WTC11 (cell line): ENCODE measurements at places on chromosomes 5 and 9.
A peak's percentile ranks its signal among the peaks of the same experiment; 100 is the strongest.

GRCh38 chr5:170636206-170636605, 132.4 kb downstream of the KCNIP1 start:
- H3K27ac ChIP-seq, result no peak overlapping the region; the same call in 1 of the 2 replicates
- H3K36me3 ChIP-seq, result no peaks in the 10 kb centered on the region
- H3K4me3 ChIP-seq, result no peak overlapping the region
- H3K27me3 ChIP-seq, result no peaks in the 10 kb centered on the region; the same call in 1 of the 2 replicates

- H3K36me3 ChIP-seq, result no peaks in the 10 kb centered on the region
- H3K4me1 ChIP-seq, result peaks cover 22% of the 10 kb centered on the region
- DNase-seq, result no peak
- no peak overlapping the region for H3K4me3 ChIP-seq
- H3K27me3 ChIP-seq, result peaks cover 48% of the 10 kb centered on the region
These were observed 459.6 kb downstream of the RAB3C start for GRCh38 chr5:59042201-59043055.

GRCh38 chr9:116172216-116172615, 18.6 kb downstream of the PAPPA start:
- H3K36me3 ChIP-seq, result no peaks in the 10 kb centered on the region
- H3K27me3 ChIP-seq, result peaks cover 16% of the 10 kb centered on the region
- H3K4me3 ChIP-seq, result no peak overlapping the region
- no peak overlapping the region for H3K27ac ChIP-seq
- H3K4me1 ChIP-seq, result no peaks in the 10 kb centered on the region

DNA sequence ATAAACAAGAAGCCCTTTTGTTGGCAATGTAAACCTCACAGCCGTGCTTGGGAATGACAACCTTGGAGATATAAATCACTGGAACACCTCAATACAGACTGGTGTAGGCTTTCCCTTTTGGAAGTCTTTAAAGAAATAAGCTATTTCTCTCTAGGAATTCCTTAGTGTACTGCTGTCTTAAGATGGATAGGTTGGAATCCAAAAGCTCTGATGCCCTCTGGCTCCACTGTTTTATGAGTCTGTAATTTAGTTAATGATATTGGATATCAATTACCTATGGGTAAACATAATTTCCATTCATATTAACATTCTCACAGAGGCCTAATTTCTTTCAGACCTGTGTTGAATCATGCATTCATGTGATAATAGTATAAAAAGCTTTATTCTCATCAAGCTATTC, 435.9 kb upstream of the MPDZ start:
- H3K4me3 ChIP-seq, result no peak overlapping the region
- no peaks in the 10 kb centered on the region for H3K27me3 ChIP-seq
- peaks cover 37% of the 10 kb centered on the region for H3K4me1 ChIP-seq
- DNase-seq, result no peak

GRCh38 chr9:109272045-109272444, 48.8 kb downstream of the EPB41L4B start:
- peaks cover 22% of the 10 kb centered on the region for H3K4me1 ChIP-seq
- H3K27ac ChIP-seq, result no peak overlapping the region
- H3K27me3 ChIP-seq, result no peaks in the 10 kb centered on the region
- H3K4me3 ChIP-seq, result no peak overlapping the region
- peaks cover 13% of the 10 kb centered on the region for H3K36me3 ChIP-seq

GRCh38 chr9:36744678-36745077, 172.0 kb downstream of the MELK start:
- DNase-seq, result no peak
- no peak overlapping the region for H3K4me3 ChIP-seq
- peaks cover 9% of the 10 kb centered on the region for H3K4me1 ChIP-seq
- H3K27ac ChIP-seq, result no peak overlapping the region
- peaks cover 16% of the 10 kb centered on the region for H3K27me3 ChIP-seq

DNA sequence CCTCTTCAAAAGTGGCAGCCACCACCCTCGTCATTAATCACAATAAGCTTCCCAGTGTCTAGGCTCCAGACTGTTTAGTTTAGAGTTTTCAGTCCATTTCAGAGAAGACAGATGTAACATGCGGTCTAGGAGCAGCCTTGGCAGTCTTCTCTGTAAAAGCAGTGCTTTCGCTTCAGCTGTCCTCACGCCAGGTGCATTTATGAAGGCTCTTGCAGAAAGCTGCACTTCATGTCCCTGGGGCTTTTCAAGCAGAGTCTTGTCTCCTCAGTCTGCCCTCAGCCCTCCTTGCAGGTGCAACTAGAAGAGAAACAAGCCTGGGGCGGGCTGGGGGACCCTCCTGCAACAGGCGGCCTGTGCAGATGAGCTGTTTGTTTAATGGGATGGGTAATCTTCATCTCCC, 281.9 kb downstream of the DRD1 start:
- H3K4me1 ChIP-seq, result no peaks in the 10 kb centered on the region
- no peak overlapping the region for H3K27ac ChIP-seq
- H3K36me3 ChIP-seq, result no peaks in the 10 kb centered on the region
- H3K4me3 ChIP-seq, result no peak overlapping the region
- DNase-seq, result no peak
- no peaks in the 10 kb centered on the region for H3K27me3 ChIP-seq

GRCh38 chr9:77954013-77954665, 77.5 kb downstream of the GNAQ start:
- no peak for DNase-seq
- H3K27ac ChIP-seq, result peak overlapping the region; percentile 55
- peaks cover 84% of the 10 kb centered on the region for H3K4me1 ChIP-seq
- no peak overlapping the region for H3K4me3 ChIP-seq
- H3K36me3 ChIP-seq, result no peaks in the 10 kb centered on the region

- H3K36me3 ChIP-seq, result no peaks in the 10 kb centered on the region
- H3K4me3 ChIP-seq, result no peak overlapping the region
- no peak for DNase-seq
- no peak overlapping the region for H3K27ac ChIP-seq
- H3K27me3 ChIP-seq, result peaks cover 72% of the 10 kb centered on the region
These were observed 45.7 kb downstream of the TMEM174 start for GRCh38 chr5:73218552-73219171.

DNA sequence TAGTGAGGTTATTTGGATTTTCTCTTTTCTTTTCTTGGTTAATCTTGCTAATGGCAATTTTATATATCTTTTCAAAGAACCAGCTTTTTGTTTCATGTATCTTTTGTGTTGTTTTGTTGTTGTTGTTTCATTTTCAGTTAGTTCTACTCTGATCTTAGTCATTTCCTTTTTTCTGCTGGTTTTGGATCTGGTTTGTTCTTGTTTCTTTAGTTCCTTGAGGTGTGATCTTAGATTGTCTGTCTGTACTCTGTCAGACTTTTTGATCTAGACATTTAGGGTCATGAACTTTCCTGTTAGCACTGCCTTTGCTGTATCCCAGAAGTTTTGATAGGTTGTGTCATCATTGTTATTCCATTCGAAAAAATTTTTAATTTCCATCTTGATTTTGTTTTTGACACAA, 399.7 kb downstream of the TLE1 start:
- no peaks in the 10 kb centered on the region for H3K27me3 ChIP-seq
- H3K4me3 ChIP-seq, result no peak overlapping the region
- H3K36me3 ChIP-seq, result no peaks in the 10 kb centered on the region

GRCh38 chr5:143923634-143924266, 111.8 kb downstream of the HMHB1 start:
- H3K36me3 ChIP-seq, result peaks cover 7% of the 10 kb centered on the region
- no peak for DNase-seq
- peak overlapping the region; percentile 85 for H3K27ac ChIP-seq
- H3K4me1 ChIP-seq, result peaks cover 48% of the 10 kb centered on the region
- no peak overlapping the region for H3K4me3 ChIP-seq
- no peaks in the 10 kb centered on the region for H3K27me3 ChIP-seq

- H3K27me3 ChIP-seq, result no peaks in the 10 kb centered on the region
- no peak overlapping the region for H3K27ac ChIP-seq
- DNase-seq, result no peak
- H3K4me1 ChIP-seq, result peaks cover 12% of the 10 kb centered on the region
- no peak overlapping the region for H3K4me3 ChIP-seq
These were observed 19.1 kb upstream of the EDIL3 start for GRCh38 chr5:84403773-84404172.

- H3K4me3 ChIP-seq, result no peak overlapping the region
- H3K27ac ChIP-seq, result no peak overlapping the region
- H3K36me3 ChIP-seq, result peaks cover 10% of the 10 kb centered on the region
- peaks cover 62% of the 10 kb centered on the region for H3K4me1 ChIP-seq
- H3K27me3 ChIP-seq, result no peaks in the 10 kb centered on the region
These were observed 53.0 kb downstream of the SLC1A3 start for GRCh38 chr5:36659411-36659810.

DNA sequence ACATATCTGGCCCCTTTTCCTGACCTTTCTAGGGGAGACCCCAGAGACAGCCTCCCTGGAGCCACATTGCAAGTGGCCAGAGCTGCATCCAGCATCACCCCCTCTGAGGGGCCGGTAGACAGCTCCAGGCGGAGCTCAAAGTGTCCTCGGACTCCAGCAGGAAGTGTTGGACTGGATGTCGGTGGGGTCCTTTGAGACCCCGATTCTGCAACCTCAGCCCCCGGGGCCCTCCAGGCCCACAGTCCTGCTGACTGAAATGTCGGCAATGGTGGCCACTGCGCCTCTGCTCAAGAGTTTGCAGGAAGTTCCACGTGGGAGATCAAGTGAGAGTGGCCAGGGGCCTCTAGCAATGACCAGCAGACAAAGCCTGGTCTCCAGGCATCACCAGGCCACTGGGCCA, 115.9 kb upstream of the FOXD4L5 start:
- no peaks in the 10 kb centered on the region for H3K4me1 ChIP-seq
- H3K27me3 ChIP-seq, result peaks cover 9% of the 10 kb centered on the region
- H3K36me3 ChIP-seq, result peaks cover 41% of the 10 kb centered on the region

GRCh38 chr5:124365361-124365801, 381.1 kb downstream of the ZNF608 start:
- H3K4me3 ChIP-seq, result no peak overlapping the region
- no peak for DNase-seq
- no peak overlapping the region for H3K27ac ChIP-seq

GRCh38 chr5:98968056-98968564, 39.3 kb upstream of the CHD1 start:
- no peak overlapping the region for H3K27ac ChIP-seq
- peaks cover 7% of the 10 kb centered on the region for H3K4me1 ChIP-seq
- H3K27me3 ChIP-seq, result peaks cover 22% of the 10 kb centered on the region
- H3K36me3 ChIP-seq, result peaks cover 7% of the 10 kb centered on the region; the same call in 1 of the 2 replicates

GRCh38 chr5:94345257-94345656, 273.1 kb downstream of the KIAA0825 start:
- no peak for DNase-seq
- peaks cover 79% of the 10 kb centered on the region for H3K36me3 ChIP-seq

DNA sequence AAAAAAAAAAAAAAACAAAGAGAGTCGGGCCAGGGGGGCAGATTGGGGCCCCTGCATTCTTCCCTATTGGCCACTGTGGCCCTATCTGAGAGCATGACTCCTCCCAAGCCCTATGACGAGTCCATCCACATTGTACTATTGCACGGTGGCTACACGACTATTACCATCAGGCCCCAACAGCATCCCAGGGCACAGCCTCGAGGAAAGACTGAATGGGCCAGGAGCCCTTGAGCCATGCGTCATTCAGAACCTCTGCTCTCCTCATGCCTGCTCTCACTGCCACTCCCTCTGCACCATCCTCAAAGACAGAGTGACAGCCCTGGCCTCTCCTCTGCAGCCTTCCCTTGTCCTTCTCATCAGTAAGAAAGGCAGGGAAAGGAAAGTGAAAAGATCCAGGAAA, 20.2 kb upstream of the ORM1 start:
- H3K4me3 ChIP-seq, result no peak overlapping the region
- no peaks in the 10 kb centered on the region for H3K27me3 ChIP-seq
- peaks cover 22% of the 10 kb centered on the region for H3K36me3 ChIP-seq
- DNase-seq, result no peak
